ENCODE measurements at places on chromosomes 6 and 20. TPM values are rescaled to one million over a fixed set of nuclear protein-coding genes. Genes with fewer than 3 reads are reported as not detected.
A peak's percentile ranks its signal among the peaks of the same experiment; 100 is the strongest.

GRCh38 chr20:58446960-58447265 lies 57.9 kb downstream of the VAPB start:
- no peaks in the 10 kb centered on the region for H3K4me1 ChIP-seq
- no peak overlapping the region for H3K27ac ChIP-seq
- DNase-seq: no peak
- no peaks in the 10 kb centered on the region for H3K27me3 ChIP-seq

- H3K36me3 ChIP-seq: peaks cover 35% of the 10 kb centered on the region
- H3K27me3 ChIP-seq: no peaks in the 10 kb centered on the region
- H3K27ac ChIP-seq: no peak overlapping the region
- H3K4me3 ChIP-seq: no peak overlapping the region
- DNase-seq: no peak
- peaks cover 11% of the 10 kb centered on the region for H3K4me1 ChIP-seq
Measured at GRCh38 chr6:111382476-111383294, 100.3 kb downstream of the REV3L start.

DNA sequence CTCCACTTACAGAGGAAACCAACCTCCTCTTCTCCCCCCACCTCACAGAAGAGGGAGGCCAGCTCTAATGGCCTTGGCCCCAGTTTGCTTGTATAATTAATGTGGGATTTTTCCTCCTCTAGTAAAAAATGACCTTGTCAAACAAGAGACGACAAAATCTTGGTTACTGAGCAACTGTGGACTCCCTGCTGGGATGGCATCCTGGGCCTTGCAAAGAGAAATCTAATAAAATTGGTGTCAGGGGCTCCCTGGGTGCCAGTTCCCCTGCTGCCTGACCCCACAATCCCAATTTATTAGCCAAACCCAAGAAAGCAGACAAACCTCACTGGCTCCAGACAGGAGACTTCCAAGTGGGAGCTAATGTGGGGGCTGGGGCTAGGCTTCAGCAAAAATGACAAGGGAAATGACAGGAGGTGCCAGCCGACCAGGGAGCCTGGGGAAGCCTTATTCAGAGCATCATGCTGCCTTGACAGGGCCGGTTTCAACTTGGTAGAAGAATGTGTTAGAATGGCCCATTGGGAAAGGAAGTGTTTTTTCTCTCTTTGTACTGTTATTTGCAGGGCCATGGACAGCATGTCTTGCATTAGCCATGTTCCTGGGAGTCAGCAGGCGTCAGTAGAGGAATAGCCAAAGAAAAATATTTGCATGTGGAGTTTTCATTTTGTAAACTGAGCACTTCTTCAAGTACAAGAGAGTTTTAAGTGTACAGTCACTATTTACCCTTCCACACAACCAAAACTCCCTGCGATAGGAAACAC lies 816.9 kb downstream of the DHX35 start:
- no peaks in the 10 kb centered on the region for H3K27me3 ChIP-seq
- H3K27ac ChIP-seq: no peak overlapping the region
- no peaks in the 10 kb centered on the region for H3K36me3 ChIP-seq
- DNase-seq: no peak
- H3K4me1 ChIP-seq: peaks cover 3% of the 10 kb centered on the region

GRCh38 chr20:22762576-22763256 lies 178.3 kb upstream of the FOXA2 start:
- H3K27me3 ChIP-seq: no peaks in the 10 kb centered on the region
- DNase-seq: no peak
- peak overlapping the region; percentile 60 for H3K27ac ChIP-seq
- H3K4me1 ChIP-seq: peaks cover 23% of the 10 kb centered on the region

DNA sequence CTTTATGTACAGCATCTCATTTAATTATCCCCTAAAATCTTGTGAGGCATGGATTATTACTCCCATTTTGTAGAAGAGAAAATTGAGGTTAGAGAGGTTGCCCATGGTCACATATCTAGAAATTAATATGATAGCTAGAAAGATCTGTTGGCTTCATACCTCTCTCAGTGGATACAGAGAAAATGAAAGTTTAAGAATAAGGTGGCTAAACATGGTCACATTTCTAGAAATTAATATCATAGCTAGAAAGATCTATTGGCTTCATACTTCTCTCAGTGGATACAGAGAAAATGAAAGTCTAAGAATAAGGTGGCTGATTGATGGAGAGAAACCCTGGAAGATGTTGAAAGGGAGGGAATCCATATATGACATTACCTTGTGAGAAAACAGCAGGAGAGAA lies 260.7 kb upstream of the MAN1A1 start:
- H3K4me3 ChIP-seq: no peak overlapping the region
- H3K27ac ChIP-seq: no peak overlapping the region
- DNase-seq: no peak
- H3K4me1 ChIP-seq: no peaks in the 10 kb centered on the region

DNA sequence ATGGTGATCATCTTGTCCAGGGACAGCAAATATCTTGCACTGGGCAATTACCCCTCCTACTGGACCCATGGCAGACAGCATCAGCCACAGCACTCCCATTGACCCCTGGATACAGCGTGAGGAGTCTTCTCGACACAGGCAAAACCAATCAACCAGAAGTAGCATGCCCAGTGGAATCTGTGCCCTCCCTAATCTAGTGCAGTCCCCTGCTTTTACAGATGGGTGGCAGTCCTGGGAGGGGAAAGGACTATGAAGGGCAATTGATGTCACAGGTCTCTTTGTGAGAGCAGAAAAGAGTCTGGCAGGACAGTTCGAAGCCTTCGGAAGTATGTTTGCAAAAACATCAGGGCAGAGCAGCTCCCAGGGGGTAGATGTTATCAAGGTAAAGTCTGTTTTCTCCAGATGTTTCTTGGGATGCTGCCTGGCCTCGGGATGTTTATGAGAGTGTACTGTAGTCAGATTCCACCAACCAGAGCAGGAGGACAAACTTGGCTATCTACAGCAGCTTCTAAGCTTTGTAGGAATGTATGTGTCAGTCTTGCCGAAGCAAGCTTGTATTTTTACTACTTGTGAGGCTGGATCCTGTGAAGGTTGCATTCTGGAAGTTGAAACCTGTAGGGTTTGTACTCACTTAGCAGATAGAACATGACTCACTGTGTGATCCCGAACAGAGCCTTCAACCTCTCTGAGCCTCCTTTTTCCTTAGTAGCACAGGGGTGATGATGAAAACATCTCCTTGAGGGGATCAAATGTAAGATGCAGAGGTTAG lies 63.0 kb upstream of the MYL9 start:
- H3K27me3 ChIP-seq: no peaks in the 10 kb centered on the region
- no peak overlapping the region for H3K27ac ChIP-seq
- no peaks in the 10 kb centered on the region for H3K4me1 ChIP-seq
- H3K4me3 ChIP-seq: no peak overlapping the region
- DNase-seq: no peak
- H3K36me3 ChIP-seq: no peaks in the 10 kb centered on the region

DNA sequence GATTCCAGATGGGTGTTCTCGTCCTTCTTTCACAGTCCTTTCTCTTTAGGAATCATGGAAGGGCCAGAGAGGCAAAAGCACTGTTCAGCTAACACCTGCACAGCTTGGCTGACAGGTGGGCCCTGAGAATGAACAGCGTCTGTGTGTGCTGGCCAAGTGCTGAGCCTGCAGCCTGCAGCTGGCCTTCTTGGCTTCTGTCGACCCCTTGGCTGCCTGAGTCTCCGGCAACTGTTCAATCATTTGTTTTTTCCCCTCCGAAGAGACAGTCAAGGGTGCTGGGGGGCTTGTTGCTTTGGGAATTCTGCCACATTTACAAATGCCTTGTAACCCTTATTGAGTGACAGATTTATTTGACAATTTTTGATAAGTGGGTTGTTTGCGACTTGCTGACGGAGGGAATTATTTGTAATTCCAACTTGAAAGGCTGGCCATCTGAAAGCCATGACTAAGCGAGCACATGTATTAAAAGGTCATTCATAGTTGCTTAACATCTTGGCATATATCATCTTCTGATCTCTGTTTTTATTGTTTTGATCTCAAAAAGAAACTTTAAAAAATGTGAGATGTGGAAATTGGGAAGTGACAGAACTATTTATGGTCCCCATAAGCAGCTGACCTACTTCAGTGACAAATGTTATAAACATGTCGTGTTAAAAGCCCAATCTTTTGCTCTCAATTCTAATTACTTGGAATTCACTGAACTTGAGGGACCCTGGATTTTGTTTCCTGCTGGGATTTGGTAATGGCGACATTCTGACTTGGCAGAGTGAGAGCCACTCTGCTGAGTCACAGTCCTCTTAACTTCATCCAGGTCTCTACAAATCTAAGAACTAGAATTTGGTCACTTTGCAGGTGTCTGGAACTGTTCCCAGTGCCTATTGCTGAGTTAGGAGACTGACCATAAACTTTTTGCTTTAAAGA lies 41.9 kb upstream of the FERMT1 start:
- H3K36me3 ChIP-seq: no peaks in the 10 kb centered on the region
- H3K4me1 ChIP-seq: peaks cover 12% of the 10 kb centered on the region
- no peaks in the 10 kb centered on the region for H3K27me3 ChIP-seq
- no peak overlapping the region for H3K4me3 ChIP-seq

GRCh38 chr6:87736809-87737540 lies 34.9 kb upstream of the AKIRIN2 start:
- no peak for DNase-seq
- no peaks in the 10 kb centered on the region for H3K36me3 ChIP-seq
- no peak overlapping the region for H3K4me3 ChIP-seq
- H3K27me3 ChIP-seq: no peaks in the 10 kb centered on the region
- no peak overlapping the region for H3K27ac ChIP-seq

DNA sequence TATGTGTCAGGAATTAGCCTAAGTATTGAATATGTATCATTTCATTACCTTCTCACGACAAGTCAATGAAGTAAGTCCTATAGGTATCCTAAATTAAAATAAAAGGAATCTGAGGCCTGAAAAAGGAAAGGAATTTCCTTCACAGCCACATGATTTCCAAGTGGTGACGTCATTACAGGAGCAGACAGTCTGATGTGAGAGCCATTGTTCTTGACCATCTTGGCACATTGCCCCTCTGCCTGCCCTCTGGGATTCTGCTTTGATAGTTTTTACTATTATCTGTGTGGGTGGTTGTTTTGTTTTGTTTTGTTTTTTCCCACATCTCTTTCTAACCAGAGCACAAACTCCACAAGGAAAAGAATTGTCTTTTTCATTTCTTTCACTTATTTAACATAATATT lies 219.8 kb upstream of the UFL1 start:
- H3K27me3 ChIP-seq: no peaks in the 10 kb centered on the region
- no peak for DNase-seq
- H3K36me3 ChIP-seq: no peaks in the 10 kb centered on the region
- H3K4me1 ChIP-seq: no peaks in the 10 kb centered on the region
- H3K27ac ChIP-seq: no peak overlapping the region

DNA sequence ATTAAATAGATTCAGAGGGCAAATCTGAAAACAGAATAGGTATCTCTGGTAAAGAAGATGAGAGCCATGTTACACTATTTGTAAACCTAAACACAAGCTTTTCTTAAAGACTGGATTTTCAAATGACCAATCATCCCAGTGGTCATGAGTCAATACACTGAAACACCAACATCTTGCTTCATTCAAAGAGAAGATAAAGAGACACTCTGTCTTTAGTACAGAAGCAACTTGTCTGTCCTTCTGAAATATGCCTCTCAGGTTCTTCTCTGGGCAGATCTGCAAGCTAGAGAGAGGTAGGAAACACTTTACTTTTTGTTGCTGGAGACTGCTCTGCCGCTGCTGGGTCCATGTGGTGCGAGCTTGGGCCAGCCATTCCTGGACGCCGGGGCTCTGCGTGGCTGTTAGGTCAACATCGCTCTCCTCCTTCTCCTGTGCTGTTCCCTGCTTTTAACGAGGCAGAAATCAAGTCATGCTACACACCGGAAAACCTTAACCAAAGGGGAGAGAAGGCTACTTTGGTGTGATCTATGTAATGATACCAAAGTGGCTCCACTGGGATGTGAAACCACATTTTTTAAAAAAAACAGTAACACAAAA lies 368.2 kb downstream of the SYNE1 start:
- no peak overlapping the region for H3K27ac ChIP-seq
- H3K4me1 ChIP-seq: peaks cover 61% of the 10 kb centered on the region
- H3K27me3 ChIP-seq: no peaks in the 10 kb centered on the region
- peaks cover 21% of the 10 kb centered on the region for H3K36me3 ChIP-seq

- no peak for DNase-seq
- peaks cover 27% of the 10 kb centered on the region for H3K4me1 ChIP-seq
- H3K27ac ChIP-seq: peak overlapping the region; percentile 54
- peaks cover 7% of the 10 kb centered on the region for H3K27me3 ChIP-seq
Measured at GRCh38 chr6:105995391-105995865, 90.7 kb upstream of the PRDM1 start.

LINC00237 gene
- total RNA-seq: not detected

LRFN2 gene
- total RNA-seq: not detected

JPH2 gene
- total RNA-seq: 131 TPM

ADGRF1 gene
- total RNA-seq: not detected

MTFR2 gene
- not detected for total RNA-seq

DEFB124 gene
- not detected for total RNA-seq
